ENCODE measurements at places on chromosomes 1 and 21.
A peak's percentile ranks its signal among the peaks of the same experiment; 100 is the strongest.

DNA sequence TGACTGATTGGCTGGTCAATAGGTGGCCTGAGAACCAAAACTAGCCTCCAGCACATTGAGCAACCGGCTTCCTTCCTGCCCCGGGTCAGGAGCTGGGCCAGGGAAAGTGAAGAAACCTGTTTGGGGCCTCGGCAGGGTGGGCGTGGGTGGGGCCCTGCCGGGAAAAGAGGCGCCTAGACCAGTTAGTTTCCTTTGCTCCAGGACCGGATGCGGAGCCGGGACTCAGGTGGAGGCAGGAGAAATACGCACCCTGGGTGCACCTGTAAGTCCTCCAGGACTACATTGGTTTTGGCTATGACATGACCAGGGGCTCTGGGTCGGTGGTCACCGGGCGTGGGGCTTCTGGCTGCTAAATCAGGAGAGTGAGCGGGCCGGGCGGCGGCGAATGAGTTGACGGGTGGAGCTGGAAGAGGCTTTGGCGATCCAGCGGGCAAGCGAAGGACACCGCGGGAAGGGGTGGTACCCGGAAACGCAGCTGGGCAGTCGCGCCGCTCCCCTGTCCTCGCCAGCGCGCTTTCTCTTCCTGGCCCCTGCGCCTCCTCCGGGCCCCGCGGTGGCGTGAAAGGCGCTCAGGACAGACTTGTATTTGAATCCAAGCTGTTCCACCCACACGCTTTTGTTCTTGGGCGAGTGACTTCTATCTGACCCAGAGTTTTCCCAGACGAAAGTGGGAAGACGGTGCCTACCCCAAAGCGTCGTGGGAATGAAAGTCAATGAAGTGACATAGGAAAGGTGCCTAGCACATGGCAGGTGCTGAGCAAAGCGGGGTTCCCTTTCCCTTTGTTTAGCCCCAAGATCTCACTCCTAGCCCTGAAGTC lies 30.6 kb upstream of the JUN start:
- peak; percentile 74 for DNase-seq

DNA sequence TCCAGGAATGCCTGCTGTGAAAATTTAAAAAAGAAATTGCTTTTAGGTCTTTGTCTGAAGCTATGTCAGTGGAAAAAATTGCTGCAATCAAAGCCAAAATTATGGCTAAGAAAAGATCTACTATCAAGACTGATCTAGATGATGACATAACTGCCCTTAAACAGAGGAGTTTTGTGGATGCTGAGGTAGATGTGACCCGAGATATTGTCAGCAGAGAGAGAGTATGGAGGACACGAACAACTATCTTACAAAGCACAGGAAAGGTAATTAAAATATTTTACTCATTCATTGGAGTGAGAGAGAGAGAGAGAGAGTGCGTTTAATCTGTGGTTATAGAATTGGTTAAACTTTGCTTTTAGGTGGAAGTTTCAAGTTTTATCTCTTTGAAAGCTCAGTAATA lies 20.0 kb downstream of the CDC73 start:
- no peak for DNase-seq

- no peak for DNase-seq
These were observed 116.0 kb downstream of the MRPL39 start for GRCh38 chr21:25491267-25491666.

GRCh38 chr1:214248311-214249085 lies 32.5 kb upstream of the SMYD2 start:
- no peak for DNase-seq

- DNase-seq: no peak
These were observed 11.8 kb downstream of the PAX7 start for GRCh38 chr1:18642278-18643095.

- no peak for DNase-seq
These were observed 187.5 kb downstream of the PDE4B start for GRCh38 chr1:65980237-65980636.

- DNase-seq: no peak
These were observed 13.5 kb downstream of the TBX15 start for GRCh38 chr1:118974661-118975060.

GRCh38 chr1:44826375-44827196 lies 16.5 kb downstream of the PTCH2 start:
- no peak for DNase-seq

DNA sequence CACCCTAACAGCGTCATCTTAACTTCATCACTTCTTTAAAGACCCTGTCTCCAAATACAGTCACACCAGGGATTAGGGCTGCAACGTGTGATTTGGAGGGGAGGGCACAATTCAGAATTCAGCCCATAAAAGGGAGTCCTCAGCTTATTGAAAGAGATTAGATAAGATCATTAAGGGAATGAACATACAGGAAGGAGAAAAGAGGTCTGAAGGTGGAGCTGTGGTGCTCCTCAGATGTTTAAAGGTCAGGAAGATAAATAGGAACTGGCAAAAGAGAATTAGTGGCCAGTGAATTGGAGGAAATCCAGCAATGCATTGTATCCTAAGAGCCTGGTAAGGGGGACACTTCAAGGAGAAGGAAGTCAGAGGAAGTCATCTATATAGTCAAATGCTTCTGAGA lies 113.5 kb downstream of the PROX1 start:
- DNase-seq: no peak

DNA sequence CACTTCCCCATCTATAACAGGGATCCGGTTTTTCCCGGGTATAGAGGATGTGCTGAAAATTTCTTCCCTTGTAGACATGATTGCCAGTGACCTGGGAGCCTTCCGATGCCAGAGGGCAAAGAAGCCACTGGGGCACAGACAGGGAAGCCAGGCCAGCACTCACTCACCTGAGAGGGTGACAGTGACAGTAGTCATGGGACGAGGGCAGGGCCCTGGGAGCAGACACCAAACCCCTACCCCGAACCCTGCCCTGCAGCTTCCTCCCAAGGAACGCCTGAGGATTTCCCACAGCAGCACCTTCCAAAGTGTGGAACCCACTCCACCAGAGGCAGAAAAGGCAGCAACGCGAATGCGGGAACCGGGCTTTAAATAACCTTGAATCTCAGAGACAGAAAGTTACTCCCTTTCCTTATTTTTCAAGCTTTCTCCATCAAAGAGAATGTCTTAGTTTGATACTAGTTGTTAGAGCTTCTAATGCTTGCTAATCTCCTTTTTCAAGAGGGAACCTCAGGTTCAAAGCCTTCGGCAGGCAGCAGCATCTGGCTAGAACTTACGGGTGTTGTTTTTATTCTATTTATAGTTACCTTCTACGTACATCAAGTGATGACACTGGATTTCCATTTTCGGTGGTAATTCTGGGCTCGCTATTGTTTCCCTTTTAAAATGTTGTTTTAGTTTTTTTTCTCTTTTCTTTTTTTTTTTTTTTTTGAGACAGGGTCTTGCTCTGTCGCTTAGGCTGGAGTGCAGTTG lies 2.8 kb downstream of the DDOST start:
- DNase-seq: no peak

DNA sequence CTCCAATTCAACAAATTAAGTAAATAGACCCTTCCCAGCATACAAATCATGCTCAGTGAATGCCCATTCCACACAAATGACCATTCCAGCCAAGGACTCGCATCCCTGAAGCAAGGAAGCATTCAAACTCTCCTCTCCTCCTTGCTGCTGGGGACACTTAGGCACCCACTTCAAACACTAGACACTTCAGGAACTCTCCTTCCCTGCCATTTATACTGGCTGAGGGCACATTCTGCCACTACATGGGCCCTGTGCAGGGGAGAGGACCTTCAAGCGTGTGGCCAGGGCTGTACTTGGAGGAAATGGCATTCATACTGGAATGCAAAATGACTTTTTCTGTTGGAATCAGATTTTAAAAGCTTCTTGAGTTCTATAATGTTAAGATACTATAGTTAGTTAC lies 22.3 kb downstream of the GJA5 start:
- no peak for DNase-seq

GRCh38 chr1:60427194-60427593 lies 353.6 kb upstream of the C1orf87 start:
- DNase-seq: no peak

- no peak for DNase-seq
These were observed 319.7 kb downstream of the MATN1 start for GRCh38 chr1:30403726-30404125.

DNA sequence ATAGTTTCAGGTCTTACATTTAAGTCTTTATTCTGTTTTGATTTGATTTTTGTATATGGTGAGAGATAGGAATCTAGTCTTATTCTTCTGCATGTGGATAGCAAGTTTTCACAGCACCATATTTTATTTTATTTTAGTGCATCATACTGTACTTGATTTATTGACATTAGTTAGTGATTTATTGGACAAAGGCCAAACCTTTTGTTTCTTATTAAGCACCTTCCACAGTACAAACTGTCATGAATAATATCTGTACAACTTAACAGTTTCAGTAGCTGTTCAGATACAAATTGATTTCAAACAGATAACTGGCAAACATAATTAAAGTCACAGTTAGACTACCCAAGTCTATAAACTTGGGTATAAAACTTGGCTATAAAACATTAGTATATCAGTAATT lies 15.8 kb downstream of the CD1D start:
- DNase-seq: no peak

GRCh38 chr1:26315874-26316850 lies 1.6 kb upstream of the CD52 start:
- DNase-seq: no peak

GRCh38 chr1:108114033-108114599 lies 86.0 kb downstream of the SLC25A24 start:
- DNase-seq: no peak

GRCh38 chr21:30190554-30190953 lies 23.9 kb upstream of the CLDN17 start:
- no peak for DNase-seq

- no peak for DNase-seq
These were observed 338.4 kb upstream of the PROX1 start for GRCh38 chr1:213649373-213649772.

- peak; percentile 93 for DNase-seq
These were observed at the start of gene HES4 for GRCh38 chr1:999725-1000356. Gene HES4 (minus strand): TSS chr1:1000097. CDS start chr1:999973, 124 bp downstream.
